Anterior cingulate cortex (tissue), 58 donors: ENCODE measurements at places on chromosomes 16 and 17.

DNA sequence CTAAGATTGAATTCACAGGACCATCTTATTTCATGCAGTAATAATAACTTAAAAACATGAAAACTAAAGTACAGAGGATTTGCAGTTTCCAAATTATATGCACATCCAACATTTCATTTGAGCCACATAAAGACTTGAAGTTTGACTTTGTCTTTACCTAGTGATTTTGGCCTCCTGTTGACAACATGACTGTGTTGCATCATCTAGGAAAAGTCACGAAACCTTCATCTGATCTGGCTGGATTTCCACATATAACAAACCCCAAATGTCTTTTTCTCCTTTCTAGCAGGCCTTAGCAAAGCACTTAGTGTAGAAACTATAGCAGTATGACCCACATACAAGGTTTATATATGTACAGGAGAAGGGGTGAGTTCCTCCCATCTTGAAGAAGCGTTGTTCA lies 406.5 kb upstream of the CDH5 start:
- DNase-seq: no peak

DNA sequence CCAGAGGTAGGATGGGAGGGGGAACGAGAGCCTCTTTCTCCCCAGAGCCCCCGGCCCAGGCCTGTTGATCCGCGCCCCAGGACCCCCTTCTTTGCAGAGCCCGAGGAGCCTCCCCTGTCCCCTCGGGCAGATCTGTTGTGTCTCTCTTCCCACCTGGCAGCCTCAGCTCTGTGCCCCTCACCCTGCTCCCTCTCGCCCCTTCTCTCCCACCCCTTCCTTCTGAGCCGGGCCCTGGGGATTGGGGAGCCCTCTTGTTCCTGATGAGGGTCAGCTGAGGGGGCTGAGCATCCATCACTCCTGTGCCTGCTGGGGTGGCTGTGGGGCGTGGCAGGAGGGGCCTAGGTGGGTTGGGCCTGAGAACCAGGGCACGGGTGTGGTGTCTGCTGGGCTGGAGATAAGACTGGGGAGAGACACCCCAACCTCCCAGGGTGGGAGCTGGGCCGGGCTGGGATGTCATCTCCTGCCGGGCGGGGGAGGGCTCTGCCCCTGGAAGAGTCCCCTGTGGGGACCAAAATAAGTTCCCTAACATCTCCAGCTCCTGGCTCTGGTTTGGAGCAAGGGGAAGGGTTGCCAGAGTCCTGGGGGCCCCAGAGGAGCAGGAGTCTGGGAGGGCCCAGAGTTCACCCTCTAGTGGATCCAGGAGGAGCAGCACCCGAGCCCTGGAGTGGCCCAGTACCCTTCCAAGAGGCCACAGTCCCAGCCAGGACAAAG lies 65.4 kb downstream of the MRC2 start:
- DNase-seq: no peak

DNA sequence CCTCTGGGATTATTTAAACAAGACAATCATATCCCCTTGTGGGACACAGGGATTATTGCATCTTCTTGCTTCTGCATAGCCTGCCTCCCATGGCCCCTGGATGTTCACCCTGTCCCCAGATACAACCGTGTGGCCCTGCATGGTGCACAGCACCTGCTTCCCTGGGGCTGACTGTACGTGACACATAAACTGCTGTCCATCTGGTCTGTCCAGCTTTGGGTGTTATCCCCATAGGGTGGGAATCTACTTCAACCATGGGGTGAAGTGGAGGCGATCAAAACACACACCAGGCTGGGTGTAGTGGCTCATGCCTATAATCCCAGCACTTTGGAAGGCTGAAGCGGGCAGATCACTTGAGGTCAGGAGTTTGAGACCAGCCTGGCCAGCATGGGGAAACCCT lies 138.8 kb downstream of the XYLT1 start:
- no peak for DNase-seq

DNA sequence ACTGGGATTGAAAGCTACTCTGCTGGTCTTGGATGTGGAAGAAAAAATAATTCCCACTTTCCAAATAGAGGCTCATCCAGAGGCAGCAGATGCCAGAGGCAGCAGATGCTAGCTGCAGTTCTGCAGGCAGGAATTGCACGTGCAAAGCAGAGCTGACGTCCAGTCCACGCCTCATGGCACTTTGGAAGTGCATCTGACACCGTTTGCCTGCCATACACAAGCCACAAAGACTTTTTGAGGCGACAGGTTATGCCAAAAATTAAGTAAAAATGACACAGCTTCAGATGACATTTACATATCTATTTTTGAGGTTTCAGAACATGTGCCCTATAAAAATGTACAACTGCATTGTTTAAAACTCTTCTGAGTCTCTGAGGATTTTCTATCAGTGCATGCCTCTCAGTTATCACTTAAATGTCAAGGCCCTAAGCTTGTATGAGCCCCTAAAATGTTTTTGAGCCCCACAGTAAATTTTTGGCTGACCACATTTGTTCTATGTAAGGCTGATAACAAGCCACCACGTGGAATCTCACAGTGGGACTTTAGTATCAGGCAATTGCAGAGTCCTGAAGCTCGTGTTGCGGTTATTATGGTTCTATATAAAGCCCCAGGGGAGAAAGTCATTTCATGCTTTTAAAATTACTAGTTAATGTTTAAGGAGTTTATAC lies 239.2 kb downstream of the PRKCA start:
- no peak for DNase-seq

GRCh38 chr17:52986056-52986662 lies 827.6 kb upstream of the CA10 start:
- DNase-seq: no peak

DNA sequence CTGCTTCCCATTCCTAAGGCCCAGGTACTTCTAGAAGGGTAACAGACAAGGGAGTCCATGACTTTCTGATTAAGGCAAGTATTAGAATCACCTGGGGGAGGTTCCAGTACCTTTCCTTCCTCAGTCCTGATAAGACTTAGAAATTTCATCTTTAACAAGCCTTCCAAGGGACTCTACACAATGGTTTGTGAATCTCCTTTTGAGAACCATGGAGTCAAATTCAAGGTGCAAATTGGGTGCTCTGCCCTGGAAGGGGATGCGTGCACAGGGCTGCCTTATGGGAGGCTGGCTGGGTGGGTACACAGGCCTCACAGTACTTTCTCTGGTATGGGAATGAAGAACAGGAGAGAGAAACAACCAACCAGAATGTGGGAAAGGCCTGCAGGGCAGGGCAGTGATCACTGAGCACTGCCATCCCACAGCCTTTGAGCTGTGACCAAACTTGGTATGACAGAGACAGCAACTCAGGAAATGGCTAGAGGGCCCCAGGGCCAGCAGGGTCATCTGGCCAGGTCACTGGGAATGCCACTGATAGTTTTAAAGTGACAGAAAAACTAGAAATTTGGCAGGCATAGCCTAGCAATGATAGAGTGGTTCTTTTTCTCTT lies 3.6 kb upstream of the TMIGD1 start:
- no peak for DNase-seq

- DNase-seq: peak; percentile 17
Observed at GRCh38 chr17:72407336-72407909, 286.6 kb downstream of the SOX9 start.

GRCh38 chr16:57799600-57800199 lies 2.6 kb downstream of the KIFC3 start:
- DNase-seq: no peak

GRCh38 chr17:60908324-60908723 lies 230.7 kb downstream of the BCAS3 start:
- no peak for DNase-seq

DNA sequence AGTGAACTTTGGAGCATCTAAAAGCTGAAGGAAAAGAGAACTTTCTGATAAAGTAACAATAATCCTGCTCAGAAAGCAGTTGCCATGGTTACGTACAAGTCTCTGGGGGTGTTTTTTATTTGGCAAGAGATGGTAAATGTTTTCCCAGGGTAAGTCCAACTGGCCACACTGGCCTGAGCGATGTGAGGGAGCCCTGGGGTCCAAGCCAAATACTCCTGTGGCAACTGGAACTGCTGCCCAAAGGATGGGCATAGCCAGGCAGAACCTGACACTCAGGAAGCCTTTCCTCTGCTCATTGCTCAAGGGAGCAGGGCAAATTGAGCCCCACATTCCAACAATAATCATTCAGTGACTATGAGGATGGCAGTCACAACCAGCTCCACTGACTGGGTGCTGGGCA lies 26.8 kb upstream of the WSCD1 start:
- DNase-seq: no peak

DNA sequence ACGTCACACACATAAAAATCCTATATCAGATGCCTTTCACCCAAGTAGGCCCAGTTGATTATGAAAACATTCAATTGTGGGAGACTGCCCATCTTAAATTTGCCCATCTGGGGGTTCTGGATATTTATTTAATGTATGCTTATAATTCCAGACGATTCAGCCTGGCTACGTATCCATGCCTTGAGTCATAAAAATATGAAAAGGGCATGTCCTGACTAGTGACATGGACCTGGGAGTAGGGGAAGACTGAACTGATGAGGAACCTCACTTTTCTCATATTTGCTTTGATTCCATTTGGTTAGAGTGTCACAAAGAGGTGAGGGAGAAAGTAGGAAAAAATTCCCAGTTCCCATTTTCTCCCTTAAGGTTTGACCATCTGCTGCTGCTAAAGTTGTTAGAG lies 122.5 kb upstream of the GNAO1 start:
- DNase-seq: no peak

DNA sequence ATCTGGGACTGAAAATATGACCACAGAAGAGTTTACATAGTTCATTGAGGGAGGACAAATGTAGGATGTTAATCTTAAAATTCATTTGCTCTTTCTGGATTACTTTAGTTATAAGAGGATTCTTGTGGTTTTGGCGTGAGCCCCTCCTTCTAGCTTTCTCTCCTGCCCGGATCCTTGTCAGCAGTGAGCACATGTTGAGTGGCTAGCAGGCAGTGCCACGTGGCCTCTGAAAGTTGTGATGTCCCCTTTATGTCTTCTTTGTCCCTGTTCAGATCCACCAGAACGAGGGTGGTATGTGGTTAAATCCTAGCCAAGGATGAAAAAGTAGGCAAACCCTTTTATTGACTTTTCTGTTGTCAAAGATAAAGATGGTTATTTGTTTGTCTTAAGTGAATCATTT lies 83.8 kb downstream of the GNAO1 start:
- DNase-seq: no peak

- no peak for DNase-seq
Observed at GRCh38 chr17:57296231-57296630, 39.9 kb downstream of the MSI2 start.

DNA sequence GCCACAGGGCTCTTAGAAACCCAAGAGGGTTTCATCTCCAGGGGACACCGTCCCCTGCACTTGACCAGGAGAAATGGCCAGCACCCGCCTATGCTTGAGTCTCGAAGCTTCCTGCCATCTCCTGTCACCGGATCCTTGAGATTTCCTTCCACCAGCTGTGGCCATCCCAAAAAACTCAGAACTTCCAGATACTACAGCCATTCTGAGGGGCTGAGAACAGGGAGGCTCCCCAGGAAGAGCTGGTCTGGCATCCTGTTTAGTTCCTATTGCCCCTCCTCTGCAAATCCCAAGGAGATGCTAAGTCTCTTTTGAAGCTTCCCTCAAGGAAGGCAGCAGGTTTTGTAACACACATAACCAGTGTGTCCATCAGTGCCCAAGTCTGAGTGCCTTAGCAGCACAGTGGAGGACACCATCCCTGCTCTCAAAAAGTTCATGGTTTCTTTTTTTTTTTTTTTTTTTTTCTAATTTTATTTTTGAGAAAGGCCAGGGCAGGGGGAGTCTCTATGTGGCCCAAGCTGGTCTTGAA lies 2.0 kb downstream of the UBALD2 start:
- DNase-seq: no peak

GRCh38 chr17:29240968-29241963 lies 5.4 kb upstream of the CRYBA1 start:
- peak; percentile 8 for DNase-seq

DNA sequence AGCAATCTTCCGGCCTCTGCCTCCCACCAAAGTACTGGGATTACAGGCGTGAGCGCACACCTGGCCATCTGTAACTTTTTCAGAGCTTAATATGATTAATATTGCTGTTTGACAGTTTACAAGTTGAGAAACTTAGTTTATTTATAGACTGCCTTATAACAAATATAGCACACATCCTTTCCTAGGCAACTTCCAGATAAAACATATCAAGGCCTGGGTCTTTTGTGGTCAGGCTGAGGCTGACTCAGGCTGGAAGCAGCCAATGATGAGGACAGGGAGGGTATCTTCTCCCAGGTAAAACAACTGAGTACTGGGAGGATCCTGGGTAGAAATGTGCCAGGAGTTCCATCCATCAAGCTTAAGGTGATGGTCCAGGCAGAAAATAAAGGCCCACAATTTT lies 16.2 kb downstream of the LUC7L start:
- DNase-seq: no peak

- DNase-seq: no peak
Observed at GRCh38 chr16:28261942-28262341, 30.4 kb upstream of the SBK1 start.

DNA sequence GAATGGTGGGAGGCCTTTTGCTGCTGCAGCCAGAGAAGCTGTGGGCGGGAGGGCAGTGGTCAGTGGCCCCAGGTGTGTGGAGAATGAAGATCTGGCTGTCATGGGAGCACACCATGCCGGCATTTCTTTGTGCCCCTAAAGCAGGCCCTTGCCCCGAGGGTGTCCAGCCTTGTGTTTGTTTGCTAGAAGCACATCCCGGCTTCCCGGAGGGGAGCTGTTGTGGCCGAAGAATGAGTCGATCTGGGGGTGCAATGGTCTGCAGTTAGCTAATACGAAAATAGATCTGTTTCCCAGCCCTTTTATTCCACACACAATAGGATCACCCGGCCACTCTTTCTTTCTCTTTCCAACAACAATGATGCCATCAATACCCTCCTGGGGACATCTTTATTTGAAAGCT lies 228.8 kb downstream of the CBLN1 start:
- no peak for DNase-seq

DNA sequence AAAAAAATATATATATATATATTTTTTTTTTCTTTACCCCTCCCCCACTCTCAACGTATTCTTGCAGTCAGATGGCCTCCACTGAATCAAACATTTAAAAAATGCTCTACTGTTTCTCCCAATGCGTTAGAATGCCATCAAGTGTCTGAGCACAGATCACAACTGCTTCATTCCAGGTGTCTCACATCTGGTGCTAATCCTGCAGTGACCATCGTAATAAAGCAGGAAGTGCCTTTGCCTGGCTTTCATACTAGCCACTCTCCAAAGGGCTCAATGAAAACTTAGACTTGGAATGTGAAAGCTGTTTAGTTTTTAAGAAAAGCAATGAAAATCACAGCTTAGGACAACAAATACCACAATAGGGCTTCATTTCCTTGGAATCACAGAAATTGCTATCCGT lies 37.2 kb downstream of the SKAP1 start:
- no peak for DNase-seq

- no peak for DNase-seq
Observed at GRCh38 chr17:37392024-37392590, 14.5 kb downstream of the ACACA start.
